ENCODE measurements at places on chromosomes 3 and 15.

DNA sequence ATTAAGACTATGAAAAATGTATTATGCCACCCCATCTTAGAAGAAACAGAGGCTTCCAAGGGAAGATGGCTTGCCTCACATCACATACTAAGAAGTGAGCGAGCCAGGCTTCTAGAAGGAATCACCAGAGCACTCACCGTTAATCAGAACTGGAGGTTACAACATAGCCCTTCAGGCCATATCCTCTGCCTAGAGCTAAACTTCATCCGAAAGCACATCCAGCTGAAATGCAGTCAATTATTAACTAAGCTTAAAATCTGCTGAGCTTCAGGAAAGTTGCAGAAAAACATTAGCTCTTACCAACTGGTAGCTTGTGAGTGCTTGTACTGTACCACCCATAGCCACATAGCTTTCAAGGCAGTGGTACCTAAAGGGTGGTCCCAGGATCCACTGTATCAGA, 483.2 kb downstream of the TBL1XR1 start:
- no peak for DNase-seq

- DNase-seq, result no peak
These were observed 293.0 kb upstream of the ATP11B start for GRCh38 chr3:182500289-182500688.

GRCh38 chr15:75718328-75718727, 5.7 kb upstream of the CSPG4 start:
- DNase-seq, result no peak

GRCh38 chr3:170397685-170398084, 21.0 kb upstream of the CLDN11 start:
- DNase-seq, result no peak
